Spinal cord (tissue), 10 donors: ENCODE measurements at places on chromosomes 5 and 9. TPM values are rescaled to one million over a fixed set of nuclear protein-coding genes. Genes with fewer than 3 reads are reported as not detected.
A peak's percentile ranks its signal among the peaks of the same experiment; 100 is the strongest.

Gene PPP2CA
- total RNA-seq: 94.1 TPM

Gene PKN3
- total RNA-seq: 1.1 TPM

Gene SHOC1
- not detected for total RNA-seq

Gene FOXI1
- not detected for total RNA-seq

Gene PCDHB4
- 3.2 TPM for total RNA-seq

Gene TRPM3
- 57.1 TPM for total RNA-seq

Gene GKAP1
- 14.8 TPM for total RNA-seq

Gene CDX1
- 0.28 TPM for total RNA-seq

DNA sequence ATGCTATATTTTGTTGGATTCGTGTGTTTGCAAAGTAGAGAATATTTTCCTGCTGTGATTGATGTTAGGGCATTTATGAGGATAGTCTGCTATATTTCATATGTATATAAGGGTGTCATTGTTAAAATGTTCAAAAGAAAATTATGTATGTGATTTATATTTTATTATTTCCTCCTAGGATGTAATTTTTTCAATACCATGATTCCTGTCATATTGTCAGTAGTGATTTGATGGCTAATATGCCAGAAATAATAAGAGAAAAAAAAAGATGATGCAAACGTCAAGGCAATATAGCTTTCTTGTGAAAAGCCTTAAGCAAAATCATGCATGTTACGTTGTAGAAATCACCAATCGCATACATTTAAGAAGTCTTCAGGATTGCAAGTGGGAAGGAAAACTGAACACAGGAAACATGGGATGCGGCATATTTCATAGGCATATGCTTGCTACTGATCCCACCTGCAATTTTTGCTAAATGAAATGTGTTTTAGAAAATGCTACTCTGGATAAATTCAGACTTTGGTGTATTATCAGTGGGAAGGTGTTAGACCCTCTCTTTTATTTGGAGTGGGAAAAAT lies 224.5 kb downstream of the MAST4 start:
- DNase-seq: no peak

- no peak for DNase-seq
Measured at GRCh38 chr9:7963026-7963425, 163.4 kb upstream of the DMAC1 start.

DNA sequence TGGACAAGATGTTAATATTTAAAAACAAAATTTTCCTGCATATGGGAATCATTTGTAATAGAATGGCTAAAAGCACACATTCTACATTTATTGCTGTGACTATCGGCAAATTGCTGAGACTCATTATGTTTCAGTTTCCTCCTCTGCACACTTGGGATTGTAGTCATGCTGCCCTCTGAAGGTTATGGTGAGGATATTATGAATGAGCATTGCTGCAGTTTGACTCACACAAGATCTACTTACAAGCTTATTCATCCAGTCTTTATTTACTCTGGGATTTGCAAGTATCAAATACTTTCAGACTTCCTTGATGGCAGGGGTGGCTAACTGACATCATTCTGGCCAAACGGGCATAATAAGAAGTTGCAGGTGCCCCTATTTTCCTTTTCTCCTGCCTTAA lies 9.5 kb upstream of the NFIL3 start:
- DNase-seq: no peak

DNA sequence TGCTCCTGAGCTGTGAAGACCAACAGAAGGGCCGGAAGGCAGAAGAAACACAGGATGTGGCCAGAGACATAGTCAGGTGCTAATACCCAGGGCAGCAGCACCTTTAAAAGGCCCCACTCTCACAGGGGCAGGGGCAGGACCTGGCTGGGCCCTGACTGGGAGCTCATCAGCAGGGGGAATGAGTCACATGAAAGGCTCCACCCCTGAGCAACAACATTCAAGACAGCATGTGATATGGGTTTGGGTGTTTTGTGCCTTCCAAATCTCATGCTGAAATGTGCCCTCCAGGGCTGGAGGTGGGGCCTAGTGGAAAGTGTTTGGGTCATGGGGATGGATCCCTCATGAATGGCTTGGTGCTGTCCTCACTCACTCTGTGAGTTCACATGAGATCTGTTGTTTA lies 181.7 kb downstream of the ERCC6L2 start:
- no peak for DNase-seq

GRCh38 chr5:123512611-123513461 lies 859 bp downstream of the CSNK1G3 start:
- peak; percentile 15 for DNase-seq

- DNase-seq: no peak
Measured at GRCh38 chr9:2032234-2032633, 17.1 kb downstream of the SMARCA2 start.

DNA sequence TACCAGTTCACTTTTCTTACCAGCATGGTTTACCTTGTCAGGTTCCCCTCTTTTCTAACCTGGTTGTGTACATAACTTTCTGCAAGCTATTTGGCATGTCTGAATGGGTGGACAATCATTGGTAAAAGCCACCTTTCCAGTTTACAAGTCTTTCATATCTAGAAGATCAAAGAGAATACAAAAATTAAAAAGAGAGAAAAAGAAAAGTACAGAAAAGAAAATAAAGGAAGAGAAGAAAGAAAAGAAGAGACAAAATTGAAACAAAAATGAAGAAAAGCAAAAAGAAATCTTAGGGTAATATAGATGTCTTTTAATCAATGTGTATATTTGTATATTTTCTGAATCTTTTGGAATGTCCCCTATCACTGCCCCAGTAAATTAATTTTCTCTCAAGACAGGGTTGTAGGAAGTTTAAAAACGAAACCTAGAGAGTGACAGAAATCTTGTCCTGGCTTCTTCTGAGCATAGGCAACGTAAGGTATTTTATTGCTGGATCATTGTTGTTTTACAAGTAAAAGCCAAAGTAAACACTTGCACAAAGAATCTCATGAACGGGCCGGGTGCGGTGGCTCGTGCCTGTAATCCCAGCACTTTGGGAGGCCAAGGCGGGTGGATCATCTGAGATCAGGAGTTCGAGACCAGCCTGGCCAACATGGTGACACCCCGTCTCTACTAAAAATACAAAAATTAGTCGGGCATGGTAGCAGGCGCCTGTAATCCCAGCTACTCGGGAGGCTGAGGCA lies 98.7 kb upstream of the IFNE start:
- no peak for DNase-seq

DNA sequence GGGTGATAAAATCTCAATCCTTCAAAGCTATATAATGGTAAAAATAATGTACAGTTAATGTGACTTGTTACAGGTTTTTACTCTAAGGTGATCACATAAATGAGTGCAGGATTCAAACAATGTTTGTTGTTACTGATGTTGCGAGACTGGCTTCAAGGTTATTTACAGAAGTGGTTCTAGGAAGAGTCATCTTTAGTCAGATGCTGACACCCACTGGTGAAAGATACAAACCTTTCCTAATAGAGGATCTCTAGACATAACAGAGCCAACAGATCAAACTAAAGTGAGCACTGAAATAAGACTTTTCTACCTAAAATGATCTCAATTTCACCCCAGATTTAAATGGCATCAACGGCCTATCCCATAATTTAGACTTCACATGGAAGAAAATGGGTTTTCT lies 20.2 kb downstream of the ARSB start:
- DNase-seq: peak; percentile 74

GRCh38 chr5:159052401-159053011 lies 47.2 kb downstream of the EBF1 start:
- DNase-seq: no peak

DNA sequence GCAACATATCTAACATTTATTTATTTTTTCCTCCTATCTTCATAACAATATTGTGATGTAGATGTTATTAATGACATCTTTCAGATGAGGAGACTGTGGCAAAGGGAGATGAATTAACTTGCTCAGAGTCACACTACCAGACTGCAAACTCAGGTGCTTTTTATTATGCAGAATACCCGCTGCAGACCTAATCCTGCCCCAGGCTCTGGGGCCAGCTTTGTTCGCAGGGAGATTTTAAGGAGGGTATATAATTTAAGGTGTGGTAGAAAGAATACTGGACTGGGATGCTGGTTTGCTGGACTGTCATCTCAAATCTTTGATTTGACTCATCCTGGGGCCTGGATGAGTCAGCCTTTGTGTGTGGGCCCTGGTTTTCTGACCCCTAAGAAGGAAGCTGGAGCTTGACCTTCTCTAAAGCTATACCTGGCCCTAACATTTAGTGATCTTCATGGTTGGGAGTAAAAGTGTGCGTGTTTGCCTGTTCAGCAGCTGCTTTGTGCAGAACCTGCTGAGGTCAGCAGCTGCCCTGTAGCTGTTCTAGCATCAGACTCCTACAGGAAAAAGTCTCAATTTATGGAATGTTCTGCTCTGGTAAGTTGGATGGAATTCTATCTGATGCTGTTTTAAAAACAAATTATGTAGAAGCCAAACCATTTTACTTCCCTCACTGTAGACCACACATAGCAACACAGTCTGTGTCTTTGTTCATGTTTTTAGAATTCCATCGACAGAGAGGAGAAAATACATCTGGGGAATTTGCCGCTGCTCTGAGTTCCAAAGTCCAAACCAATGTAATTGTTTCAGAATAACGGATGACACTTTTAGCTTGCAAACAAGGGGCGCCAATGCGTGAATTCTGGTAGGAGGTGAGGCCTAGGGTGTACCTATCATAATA lies 4.5 kb downstream of the SLC36A1 start:
- DNase-seq: peak; percentile 23

GRCh38 chr5:152376886-152377285 lies 28.2 kb downstream of the NMUR2 start:
- peak; percentile 73 for DNase-seq

DNA sequence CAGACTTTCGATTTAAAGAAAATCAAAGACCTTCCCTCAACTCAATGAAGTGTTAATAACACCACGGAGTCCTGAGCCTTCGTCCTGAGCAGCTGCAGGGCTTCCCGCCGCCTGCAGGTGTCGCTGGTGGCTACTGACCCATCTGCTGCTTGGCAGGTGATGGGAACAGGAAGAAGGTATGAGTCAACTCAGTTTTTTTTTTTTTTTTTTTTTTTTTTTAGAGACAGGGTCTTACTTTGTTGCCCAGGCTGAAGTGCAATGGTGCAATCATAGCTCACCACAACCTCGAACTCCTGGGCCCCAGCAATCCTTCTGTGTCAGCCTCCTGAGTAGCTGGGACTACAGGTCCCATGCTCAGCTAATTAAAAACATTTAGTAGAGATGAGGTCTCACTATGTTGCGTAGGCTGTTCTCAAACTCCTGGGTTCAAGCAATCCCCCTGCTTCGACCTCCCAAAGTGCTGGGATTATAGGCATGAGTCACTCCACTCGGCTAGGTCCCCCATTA lies 185.7 kb upstream of the IL12B start:
- no peak for DNase-seq

DNA sequence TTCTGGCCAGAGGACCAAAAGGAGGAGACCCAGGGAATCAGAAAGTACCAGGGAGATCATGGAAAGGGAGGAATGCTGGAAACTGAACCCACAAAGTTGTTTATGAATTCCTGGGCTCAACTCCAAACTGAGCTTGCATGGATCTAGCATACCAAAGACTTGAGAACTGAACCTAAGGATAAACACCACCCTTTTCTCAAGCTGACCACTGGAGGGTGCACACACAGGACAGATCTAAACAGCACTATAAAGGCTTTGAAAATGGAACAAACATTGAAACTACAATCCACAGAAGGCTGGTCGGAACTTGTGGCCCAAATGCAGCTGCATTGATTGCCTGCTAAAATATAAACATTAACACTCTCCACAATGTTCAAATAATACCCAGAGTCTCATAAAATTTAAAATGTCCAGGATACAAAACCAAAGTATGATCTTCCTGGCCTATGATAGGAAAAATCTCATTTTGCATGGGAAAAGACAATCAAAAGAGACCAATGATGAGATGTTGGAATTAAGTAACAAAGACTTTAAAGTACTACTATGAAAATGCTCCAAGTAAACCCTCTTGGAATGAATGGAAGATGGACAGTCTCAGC lies 15.6 kb upstream of the IRF1 start:
- DNase-seq: no peak

- no peak for DNase-seq
Measured at GRCh38 chr5:141674747-141675146, 7.3 kb downstream of the ARAP3 start.

DNA sequence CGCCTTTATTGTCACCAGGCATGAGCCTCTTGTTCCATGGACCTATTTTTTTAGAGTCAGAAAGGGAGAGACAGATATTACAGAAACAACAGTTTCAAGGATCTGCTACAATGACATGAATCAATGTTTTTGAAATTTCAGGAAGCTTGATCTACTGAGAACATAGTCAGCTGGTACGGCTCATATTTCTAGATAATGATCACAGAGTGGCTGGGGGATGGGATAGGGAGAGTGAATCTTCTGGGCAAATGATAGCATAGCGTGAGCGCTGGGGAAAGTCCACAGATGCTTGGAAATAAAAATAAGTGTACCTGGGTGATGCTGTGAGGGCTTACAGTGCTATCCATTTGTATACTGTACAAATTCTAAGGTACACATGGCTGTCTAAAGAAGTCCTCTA lies 340.4 kb downstream of the EBF1 start:
- no peak for DNase-seq

DNA sequence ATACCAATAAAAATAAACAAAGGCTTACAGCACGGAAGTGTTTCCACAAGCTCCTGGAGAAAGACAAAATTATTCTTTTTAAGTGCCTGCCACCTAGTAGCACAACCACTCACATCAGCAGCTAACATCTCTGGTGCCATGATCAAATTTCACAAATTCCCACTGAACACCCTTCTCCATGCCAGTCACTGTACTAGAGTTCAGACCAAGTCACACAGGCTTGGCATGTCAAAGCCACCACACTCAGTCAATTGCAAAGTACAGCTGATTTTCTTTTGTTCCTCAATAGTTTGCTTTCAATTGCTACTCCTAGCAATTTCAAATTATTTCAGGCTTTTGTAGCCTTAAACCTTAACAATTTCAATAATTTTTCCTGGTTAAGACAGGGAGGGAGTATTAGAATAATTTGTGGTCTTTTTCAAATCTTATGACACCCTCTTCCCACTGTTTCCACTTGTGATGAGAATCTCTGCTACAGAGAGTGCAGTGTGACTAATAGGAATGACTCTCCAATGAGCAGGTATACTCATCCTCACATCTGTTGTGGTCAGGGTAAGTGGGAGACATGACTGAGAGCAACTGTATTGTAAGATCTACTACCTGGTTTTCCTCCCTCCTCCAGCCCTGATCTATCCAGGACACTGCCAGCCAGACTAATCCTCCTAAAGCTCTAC lies 46.2 kb downstream of the RNF145 start:
- no peak for DNase-seq

DNA sequence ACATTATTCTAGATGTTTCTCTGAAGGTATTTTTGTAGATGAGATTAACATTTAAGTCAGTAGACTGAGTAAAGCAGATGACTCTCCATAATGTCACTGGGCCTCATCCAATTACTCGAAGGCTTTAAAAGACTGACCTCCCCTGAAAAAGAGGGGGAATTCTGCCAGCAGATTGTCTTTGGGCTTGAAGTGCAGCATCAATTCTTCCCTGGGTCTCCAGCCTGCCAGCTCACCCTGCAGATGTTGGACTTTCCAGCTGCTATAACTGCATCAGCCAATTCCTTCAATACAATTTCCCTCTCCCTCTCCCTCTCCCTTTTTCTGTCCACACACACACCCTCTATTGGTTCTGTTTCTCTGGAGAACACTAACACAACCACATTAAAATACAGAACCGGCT lies 472.8 kb downstream of the SPOCK1 start:
- no peak for DNase-seq
